ENCODE measurements at places on chromosomes 5 and 9.

- no peak for DNase-seq
Observed at GRCh38 chr9:27771803-27772545, 198.7 kb upstream of the C9orf72 start.

DNA sequence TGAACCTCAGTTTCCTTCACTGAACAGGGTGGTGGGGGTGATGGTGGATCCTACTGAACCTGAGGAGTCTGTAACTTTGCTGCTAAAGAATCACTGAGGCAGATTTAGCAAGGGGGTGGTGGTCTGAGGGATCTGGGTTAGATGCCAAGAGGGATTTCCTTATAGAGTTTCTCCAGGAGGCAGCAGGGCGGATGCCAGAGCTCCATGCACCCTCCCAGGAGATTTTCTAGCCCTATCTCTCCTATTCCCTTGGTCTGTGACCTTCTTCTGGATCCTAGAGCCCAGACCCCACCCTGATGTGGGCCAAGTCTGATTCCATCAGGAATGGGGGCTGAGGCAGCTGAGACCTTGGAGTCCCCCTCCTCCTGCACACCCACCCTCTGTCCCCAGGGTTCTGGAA lies 6.0 kb downstream of the PTGS1 start:
- DNase-seq = no peak

DNA sequence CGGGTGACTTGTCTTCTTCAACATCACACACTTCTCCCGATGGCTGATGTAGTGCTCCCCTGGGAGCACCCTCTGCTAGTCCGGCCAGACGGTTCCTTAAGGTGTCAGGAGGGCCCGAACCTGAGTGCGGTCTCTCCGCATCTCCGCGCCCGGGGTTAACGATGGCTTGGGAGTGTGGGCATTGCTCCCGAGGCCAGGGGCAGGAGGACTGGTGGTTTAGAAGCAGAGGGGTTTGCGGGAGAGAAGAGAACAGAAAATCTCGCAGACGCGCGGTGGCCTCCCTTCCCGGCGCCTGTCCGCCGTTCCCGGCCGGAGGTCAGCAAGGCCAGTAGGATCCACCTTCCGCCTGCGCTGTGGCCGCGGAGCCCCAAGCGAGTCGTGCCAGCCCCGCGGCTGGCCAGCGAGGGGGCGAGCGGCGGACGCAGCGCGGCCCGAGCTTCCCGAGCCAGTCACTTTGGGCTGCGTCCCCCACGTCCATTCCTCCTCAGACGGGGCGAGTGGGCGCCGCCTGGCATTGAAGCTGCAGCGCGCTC lies 700 bp downstream of the CDO1 start:
- peak; percentile 34 for DNase-seq

GRCh38 chr5:42745426-42745825 lies 11.2 kb upstream of the CCDC152 start:
- DNase-seq = no peak

- DNase-seq = no peak
Observed at GRCh38 chr5:122095158-122095557, 17.1 kb upstream of the LOX start.

DNA sequence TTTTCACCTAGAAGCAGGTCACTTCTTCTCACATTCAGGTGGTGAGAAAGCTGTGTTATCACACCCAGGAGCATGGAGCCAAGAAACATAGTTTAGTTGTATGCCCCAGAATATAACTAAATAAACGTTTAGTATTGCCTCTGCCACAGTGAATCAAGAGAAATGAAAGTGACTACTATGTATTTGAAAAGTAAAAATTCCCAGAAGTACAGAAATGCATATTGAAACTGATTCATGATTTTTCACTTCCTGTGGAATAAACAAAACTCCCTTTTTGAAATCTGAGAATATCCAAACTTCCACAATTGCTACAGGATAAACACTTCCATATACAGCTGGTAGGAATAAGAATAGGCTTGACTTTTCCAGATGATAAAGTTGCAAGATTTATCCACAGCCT lies 15.3 kb upstream of the NINJ1 start:
- no peak for DNase-seq

DNA sequence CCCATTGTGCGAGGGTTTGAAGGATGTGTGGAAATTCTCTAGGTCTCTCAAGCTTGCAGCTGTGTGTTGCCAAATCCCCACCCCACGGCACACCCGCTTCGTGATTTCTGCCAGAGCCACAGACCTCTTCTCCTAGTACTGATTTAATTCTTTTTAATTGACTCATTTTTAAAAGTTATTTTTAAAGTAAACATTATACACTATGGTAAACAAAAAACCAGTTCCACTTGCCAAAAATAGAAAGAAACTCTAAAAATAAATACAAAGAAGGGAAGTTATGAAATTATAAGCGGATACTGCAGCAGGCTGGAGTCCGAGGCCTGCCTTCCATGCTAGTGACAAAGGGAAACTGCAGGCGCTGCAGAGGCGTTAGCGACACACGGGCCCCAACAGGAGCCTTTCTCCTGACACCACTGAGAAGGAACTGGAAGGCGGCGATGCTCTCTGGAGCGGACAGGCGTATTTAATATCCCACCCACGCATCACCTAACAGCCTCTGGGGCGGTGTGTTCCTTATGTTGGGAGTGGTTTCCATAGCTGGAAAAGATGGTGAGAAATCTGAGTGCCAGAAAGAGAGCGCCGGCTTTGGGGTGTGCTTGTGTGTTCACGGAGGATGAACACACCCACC lies 122.5 kb downstream of the COL23A1 start:
- DNase-seq = peak; percentile 39

GRCh38 chr5:90747175-90747574 lies 188.6 kb downstream of the ADGRV1 start:
- DNase-seq = no peak

DNA sequence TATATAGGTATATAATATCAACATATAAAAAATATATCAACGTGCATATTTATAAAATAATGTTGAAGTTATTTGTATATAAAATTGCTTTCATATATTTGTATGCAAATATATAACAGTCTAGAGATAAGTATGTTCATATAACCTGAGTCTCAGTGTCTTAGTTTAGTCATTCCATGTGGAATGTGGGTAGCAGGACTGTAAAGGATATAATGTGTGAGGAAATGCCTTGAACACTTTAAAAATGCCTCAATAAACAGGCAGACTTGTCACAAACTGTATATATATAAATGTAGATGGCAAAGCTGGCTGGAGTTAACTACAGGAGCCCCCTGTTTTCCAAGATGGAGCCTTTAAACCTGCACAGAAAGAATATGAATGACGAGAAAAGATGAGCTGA lies 48.4 kb downstream of the CCDC125 start:
- DNase-seq = no peak

- no peak for DNase-seq
Observed at GRCh38 chr5:100186181-100186580, 349.0 kb upstream of the FAM174A start.

DNA sequence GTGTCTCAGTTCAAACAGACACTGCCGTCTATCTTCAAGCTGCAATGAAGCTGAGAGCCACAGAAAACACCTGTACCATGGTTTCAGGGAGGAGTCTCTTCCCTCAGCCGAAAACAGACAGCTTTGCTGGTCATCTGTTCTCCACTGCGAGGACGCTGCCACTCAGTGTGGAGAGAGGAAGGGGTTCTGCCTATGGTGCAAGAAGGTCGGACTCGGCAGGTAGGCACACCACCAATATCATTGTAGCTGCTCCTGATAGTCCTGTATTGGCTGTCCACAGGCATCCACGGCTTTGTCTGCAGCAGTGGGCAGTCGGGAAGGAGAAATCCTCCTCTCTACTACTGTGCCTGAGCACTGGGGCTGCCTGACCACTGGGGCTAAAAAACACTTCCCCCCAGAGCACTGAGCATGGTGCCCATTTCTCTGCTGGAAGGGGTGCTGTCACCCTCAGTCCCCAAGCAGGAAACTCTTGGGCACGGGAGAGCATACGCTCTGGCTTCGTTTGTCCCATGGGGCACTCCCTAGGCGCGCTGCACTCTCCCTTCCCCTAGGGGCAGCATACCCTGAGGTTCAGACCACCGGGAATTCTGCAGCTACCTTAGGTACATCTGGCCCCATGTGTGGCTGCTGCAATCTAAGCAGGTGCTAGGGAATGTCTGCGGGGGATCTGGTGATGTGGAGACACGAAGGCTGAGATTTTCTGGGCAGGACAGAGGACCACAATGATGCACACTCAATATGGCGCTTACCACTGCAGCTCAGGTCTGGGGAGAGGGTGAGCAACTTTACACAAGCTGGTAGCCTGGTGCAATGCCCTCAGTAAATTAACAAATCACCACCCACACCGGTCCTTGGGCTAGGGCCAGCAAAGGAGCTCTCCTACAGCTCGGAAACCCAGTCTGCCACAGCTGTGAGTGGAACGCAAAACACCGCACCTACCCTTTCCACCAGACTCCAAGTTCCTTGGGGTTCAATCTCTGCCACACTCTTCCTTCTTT lies 880.9 kb upstream of the SEMA6A start:
- peak; percentile 67 for DNase-seq

GRCh38 chr5:122447879-122448278 lies 135.8 kb downstream of the SNCAIP start:
- DNase-seq = no peak

DNA sequence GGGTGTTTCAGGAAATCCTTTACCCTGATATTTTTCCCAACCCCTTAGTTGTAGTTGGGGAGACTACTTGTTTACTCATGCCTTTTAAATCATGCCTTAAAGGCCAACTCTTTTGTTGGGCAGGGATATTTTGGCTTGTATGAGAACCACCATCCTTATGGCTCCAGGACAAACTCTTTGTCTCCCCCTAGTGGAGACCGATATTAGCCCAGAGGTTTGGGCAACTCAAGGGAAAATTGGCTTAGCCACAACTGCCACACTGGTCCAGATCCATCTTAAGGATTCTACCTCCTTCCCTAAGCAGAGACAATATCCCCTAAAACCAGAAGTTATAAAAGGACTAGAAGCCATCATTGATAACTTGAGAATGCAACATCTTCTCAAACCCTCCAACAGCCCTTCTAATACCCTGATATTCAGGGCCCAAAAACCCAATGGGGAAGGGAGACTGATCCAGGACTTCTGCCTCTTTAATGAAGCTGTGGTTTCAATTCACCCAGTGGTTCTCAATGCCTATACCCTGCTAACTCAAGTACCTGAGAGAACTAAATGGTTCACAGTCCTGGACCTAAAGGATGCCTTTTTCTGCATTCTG lies 100.9 kb upstream of the HCN1 start:
- no peak for DNase-seq

DNA sequence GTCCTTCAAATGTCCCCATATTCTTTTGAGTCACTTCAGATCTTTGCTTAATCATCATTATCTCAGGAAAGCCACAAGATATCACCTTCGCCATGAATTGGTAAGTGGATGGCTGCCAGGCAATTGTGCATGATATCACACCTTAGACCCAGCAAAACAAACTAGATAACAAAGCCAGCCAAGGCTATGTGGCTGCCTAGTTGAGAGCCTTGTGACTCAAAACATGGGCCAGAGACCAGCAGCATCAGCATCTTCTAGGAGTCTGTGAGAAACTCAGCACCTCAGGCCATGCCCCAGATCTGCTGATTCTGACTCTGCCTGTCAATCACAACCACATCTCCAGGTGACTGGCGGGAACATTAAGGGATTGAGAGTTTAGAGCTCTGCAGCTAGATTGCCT lies 82.8 kb downstream of the SLIT3 start:
- peak; percentile 42 for DNase-seq

GRCh38 chr5:152686931-152687330 lies 281.9 kb upstream of the NMUR2 start:
- no peak for DNase-seq

- DNase-seq = no peak
Observed at GRCh38 chr5:53575831-53576230, 15.4 kb downstream of the NDUFS4 start.

GRCh38 chr5:136089791-136090190 lies 42.9 kb upstream of the SMAD5 start:
- no peak for DNase-seq

DNA sequence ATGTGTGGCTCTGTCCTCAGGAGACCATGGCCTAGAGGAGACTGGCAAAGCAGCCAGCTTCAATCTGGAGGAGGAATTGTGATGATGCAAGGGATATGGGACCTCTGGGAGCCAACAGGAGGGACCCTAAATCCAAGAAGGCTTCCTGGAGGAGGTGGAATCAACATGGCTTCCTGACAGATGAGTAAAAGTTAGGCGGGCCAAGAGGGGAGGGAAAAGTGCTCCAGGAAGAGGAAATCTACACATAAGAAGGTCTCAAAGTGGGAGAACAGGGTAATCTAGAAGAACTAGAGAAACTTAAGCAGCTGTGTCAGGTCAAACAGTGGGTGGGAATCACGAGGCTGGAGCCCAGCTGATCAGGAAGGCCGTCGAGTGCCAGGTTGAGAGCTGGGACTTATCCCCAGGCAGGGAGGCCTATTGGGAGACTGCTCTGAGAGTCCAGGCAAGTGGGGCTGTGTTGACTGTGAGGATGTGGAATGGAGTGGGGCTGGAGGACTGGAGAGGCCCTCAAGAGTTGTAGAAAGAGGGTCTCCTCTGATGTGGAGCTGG lies 119.1 kb downstream of the C9orf50 start:
- DNase-seq = no peak

DNA sequence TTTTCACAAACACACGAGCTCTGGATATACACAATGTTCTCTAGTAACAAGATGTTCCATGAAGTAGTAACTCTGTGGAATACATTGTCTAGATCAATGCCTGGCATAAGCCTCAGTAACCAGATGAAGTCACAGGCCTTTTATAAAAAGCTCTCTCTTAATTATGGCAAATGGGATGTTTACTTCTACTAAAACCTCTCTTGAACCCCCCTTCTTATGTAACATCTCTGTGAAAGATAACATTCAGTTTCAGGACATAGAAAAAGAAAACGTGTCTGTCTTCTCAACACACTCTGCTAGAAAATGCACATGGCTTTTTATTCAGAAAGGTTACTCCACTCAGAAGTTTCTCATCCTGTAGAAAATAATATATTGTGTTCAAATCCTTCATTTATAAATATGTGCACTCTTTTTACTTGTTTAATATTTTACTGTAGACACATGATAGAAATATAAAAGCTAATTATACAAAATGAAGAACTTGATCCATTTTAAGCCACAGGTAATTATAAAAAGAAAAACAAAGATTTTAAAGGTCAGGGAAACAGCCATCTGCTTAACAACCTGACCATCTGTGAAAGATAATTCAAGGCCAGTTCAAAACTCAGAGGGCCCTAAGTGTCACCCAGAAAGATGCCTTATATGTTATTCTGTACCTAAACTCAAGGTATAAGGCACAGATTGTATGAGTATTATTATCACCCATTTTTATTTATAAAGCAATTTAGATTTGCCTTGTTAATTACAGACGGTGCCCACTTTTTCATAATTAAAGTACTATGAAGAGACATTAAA lies 812.0 kb downstream of the CDH18 start:
- DNase-seq = no peak

GRCh38 chr5:124963236-124963919 lies 216.9 kb upstream of the ZNF608 start:
- peak; percentile 73 for DNase-seq

GRCh38 chr9:126519660-126520420 lies 93.9 kb upstream of the LMX1B start:
- no peak for DNase-seq

GRCh38 chr9:81116340-81117137 lies 572.8 kb downstream of the TLE1 start:
- no peak for DNase-seq

DNA sequence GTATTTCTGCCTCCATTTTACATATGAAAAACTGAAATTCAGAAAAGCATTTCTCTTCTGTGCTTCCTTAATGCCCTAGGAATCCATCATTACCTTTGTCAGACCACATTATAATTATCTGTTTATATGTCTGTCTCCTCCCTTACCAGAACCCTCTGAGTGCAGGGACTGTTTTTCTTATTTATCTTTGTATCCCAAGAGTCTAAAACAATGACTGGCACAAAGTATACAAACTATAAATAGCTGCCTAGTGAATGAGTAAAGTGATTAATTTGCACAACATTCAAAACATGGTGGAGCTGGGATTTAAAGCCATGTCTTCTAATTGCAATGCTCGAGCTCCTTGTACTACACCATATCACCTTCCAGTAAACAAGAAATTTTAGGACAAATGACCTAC lies 49.3 kb upstream of the HK3 start:
- DNase-seq = no peak
